ENCODE measurements at places on chromosomes 4 and X.

- DNase-seq: no peak
These were observed 7.8 kb downstream of the TIGD2 start for GRCh38 chr4:89119166-89119565.

GRCh38 chr4:72767618-72768302 is 198.7 kb upstream of the ADAMTS3 start:
- DNase-seq: no peak

DNA sequence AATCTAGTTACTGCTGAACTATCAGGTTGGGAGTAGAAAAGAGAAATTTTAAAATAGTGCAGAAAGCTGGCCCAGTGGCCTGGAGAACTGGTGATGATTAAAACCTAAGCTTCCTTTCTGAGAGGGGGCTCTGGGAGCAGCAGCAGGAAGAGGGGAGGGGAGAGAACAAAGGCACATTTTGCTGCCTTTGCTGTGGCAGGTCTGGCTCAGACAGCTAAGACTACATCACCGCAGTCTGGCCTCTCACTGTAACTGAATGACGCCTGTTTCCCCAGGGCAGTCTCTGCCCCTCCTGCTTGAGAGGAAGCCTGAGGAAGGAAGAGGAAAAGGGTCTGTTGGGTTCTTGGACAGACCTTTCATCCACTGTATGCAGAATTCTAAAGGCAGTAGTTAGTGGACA is 148.5 kb downstream of the FRAS1 start:
- DNase-seq: no peak

- no peak for DNase-seq
These were observed 641.6 kb downstream of the ADGRL3 start for GRCh38 chr4:61841714-61842113.

DNA sequence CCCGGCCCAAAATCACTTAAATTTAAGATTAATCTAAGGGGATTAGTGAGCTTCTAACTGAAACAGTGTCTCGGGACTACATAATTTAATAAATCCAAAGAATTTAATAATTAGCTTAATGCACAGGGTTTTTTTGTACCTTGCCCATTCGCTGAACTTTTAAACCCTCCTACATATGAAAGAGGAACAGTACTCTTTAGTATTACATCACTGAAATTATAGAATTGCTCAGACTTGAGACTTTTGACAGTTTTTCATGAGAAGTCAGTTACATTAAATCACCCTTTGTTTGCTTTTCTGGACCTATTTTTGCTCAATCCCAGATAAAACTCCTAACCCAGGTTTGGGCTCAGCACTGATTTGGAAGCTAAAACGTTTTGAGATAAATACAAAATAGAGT is 2.4 kb upstream of the TADA2B start:
- DNase-seq: no peak

DNA sequence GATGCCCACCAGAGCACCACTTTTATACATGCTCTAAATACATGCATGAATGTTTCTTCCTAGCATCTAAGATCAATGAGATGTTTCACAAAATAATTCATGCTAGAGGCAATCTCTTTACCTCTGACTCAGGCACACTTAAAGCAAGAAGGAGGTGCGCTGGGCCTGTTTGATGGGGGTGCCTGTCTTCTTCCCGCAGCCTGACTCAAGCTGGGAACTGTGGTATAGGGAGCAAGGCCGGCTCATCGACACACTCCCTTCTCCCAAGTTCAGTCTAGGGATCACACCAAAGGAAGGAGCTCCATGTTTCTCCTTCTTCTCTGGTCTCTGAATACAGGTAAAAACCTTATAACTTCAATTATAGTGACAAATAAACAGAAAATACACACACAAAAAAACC is 333.8 kb upstream of the MAD2L1 start:
- no peak for DNase-seq

DNA sequence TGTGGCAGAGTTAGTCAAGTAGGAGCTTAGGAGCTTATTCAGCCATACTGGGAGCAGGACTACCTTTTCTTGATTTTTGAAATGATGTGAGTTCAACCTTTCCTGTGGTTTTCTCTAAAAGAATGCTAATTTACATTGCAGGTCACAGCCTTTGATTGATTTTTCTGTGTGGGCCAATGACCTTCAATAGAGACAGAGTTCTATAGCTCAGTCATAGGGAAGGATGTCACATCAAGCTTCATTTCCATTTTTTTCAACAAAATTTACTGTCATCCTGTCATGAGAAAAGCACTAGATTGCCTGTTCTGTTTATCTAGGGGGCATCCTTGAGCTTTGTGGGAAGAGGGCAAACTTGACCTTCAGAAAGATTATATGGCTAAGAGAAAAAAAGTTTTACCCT is 448.7 kb downstream of the MID1IP1 start:
- DNase-seq: no peak

DNA sequence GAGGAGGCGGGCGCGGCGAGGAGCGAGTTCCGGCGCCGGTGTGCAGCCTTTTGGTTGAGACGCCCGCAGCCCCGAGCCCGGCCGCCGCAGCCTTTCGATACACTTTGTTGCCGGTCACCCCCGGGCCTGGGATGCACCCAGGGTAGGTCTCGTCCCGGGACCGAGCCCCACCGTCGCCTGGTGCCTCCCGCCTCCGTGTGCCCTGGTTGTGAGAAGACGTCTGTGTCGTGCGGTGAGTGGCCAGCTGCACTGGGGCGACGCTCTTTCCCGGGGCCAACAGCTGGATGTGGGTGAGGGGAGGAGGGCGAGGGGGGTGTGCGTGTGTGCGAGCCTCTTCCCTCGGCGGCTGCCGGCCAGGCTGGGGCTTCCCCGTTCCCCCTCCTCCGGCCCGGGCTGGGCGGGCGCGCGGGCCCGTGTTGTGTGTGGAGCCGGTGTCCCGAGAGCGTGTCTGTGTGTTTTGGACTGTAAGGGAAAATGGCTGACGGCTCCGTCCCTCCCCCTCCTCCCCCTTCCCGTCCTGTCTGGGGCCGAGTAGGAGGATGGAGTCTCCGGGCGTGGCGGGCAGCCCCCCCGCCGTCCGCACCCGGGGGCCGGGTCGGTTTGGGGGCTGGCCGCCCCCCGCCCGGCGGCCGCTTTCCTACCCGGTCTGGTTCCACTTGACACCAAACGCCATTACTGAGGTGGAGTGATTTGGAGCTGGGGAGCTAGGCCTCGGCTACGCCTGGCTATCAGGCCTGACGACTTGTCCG is 807 bp downstream of the USP9X start:
- DNase-seq: peak; percentile 7

DNA sequence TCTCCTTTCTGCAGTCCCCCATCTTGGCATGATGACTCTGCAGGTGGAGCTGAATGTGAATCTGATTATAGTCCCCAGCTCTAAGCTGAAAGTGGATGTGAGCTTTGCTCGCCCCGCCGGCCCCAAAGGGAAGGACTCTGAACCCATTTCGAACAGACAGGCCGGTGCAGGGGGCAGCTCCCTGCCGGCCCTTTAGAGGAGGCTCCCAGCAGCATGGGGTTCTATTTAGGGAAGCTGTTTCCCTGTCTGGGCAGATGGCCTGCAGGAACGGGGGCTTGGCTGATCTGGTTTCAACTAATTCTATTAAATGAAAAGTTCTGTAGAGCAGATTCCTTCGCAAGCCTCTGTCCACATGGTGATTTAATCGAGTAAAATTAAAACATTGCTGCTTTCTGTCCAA is 104.8 kb upstream of the MSX1 start:
- DNase-seq: no peak

DNA sequence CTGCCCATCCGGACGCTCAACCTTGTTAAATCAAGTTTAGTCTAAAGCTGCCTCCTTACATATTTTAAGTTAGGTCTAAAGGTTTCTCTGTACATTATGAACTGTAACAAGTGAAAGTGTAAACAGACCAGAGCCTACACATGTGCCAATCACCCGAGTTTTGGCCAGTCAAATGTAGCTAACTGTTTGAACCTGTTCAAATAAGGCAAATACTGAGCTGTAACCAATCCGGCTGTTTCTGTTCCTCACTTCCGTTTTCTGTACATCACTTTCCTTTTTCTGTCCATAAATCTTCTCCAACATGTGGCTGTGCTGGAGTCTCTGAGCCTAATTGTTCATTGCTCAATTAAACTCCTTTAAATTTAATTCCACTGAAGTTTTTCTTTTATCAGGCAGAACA is 113.3 kb upstream of the SHISA3 start:
- DNase-seq: no peak

- DNase-seq: peak; percentile 72
These were observed at the start of gene UBE2K for GRCh38 chr4:39697740-39698423. Gene UBE2K, plus strand, starts transcription at chr4:39698136. Its CDS starts 192 bp downstream, at chr4:39698328.

DNA sequence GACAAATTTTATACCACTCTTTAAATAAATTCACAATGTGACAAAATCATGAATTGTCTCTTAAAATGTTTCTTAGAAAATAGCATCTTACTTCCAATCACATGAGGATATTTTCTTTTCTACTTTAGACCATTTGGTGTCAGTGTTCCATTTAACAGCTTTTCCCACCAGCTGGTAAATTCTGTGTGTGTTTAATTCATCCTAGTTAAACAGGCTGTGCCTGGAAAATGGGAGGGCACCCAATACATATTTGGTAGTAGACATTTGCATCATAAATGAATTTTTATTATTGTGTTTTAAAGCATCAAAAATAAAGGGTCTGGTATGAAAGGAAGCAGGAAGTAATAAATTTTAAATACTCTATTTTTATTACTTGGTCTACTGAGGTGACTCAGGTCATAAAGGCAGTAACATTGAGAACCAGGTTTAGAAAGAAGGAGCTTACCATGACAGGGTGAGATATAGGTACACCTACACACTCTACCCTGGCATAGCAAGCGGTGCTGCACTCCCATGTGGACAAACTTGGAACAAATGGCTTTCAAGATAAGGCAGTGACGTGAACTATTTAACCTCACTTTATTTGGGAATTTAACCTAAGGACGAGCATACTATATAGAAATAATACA is 344.5 kb downstream of the BMPR1B start:
- no peak for DNase-seq

DNA sequence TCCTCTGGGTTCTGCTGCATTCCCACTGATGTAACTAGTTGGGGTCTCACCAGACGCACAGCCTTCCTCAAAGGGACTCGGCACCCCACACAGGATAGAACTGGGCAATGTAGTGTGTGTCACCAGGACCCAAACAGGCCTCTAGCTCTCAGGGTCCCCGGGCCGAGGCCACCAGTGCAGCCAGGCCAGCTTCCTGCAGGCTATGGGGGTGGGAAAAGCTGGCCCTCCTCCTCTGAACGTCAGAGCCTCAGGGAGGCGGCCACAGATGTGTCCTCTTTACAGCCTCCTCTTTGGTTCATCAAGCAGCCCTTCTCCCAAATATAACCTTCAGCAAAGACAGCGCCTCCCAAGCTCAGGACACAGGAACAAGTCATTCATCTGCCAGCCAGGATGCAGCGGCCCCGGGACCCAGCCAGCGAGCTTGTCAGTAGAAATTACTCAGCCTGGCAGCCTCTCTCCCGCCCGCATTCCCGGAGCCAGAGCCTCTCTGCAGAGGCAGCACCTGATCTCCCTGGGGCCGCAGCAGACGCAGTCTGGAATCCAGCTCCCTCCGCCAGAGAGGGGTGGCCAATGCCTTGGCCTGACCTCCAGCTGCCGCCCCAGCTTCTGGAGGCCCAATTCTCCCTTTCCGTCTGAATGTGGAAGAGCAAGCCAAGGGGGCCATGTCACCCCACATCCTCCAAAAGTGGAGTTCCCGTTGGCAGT is 288.5 kb downstream of the FBXW7 start:
- DNase-seq: no peak

DNA sequence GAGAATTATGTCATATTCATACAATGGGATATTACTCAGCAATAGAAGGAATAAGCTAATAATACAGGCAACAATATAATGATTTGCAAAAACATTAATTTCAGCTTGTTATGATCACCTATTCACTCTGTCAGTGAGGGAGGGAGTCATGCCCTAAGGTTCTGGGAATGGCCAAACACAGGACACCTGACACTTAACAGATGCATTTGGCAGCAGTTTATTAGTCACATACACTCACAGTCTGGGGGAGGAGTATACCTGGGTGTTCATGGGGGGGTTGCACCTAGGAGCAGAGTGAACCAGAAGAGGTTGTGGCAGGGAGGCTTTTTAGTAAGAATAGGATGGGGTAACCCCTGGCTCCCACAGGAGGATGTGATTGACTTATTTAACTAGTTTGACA is 38.3 kb downstream of the SERPINA7 start:
- DNase-seq: no peak

DNA sequence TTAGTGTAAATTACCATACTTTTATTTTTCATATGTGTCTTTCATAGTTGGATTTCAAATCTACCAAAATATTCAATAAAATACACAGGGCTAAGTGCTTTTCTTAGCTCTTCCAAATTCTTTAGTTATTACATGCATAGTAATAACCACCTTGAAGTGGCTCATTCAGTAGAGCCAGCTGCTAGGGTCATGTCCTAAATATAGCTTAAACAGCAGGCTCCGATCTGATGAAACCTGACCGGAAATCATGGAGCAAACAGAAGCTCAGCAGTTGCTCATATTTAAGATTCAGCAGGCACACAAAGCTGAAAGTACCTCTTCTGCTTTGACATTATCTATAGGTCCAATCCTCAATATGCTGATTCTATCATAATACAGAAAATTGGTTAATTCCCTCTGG is 1470.4 kb downstream of the ADGRL3 start:
- DNase-seq: no peak

DNA sequence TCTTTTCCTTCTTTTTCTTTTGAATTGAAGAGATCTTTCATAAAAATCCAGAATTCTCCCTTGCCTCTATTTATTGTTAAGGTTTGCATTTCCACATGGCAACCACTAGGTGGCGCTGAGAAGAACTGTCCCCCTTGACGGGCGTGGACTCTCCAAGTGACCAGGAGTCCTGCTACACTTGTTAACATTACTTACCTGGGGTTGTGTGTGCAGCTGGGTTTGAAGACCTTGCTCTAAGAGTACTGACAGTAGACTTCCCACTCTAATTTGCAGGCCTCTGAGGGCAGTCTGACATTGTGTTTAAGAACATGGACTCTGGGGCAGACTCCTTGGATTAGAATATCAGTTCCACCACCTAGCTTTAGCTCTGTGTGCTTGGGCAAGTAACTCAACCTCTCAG is 52.8 kb downstream of the GPRIN3 start:
- no peak for DNase-seq

GRCh38 chr4:87806520-87806919 is 7.2 kb downstream of the IBSP start:
- no peak for DNase-seq

DNA sequence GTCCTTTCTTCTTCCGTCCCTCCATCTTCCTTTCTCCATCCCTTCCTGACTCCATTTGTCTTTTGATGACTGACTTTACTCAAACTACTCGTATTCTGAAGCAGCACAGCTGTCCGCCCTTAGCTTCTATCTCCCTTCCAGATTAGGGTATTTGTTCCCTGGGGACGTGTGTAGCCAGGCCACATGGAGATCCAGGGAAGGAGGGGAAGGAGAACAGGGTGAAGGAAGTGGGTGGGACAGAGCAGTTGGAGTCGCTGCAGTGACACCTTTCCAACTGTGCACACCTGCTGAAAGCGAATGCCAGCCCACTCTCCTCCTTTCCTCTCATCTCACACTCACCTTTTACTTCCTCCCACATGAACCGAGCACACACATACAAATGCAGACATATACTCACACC is 323.8 kb downstream of the DCTD start:
- no peak for DNase-seq

DNA sequence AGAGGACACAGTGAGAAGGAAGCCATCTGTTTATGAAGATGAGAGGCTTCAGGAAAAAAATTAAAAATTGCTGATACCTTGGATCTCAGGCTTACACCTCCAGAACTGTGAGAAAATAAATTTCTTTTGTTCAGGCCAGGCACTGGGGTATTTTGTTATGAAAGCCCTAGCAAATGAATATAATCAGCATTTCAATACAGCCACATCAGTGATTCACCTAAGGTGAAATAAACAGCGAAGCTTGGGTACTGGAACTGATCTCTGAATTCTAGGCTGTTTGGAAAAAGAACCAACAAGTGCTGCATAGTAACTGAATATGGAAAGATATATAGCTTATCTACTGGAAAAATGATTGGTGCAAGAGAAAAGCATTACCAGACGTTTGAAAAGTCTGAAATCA is 88.5 kb downstream of the PDS5A start:
- DNase-seq: no peak
